ENCODE measurements at places on chromosomes 7 and 10. TPM values are rescaled to one million over a fixed set of nuclear protein-coding genes. Genes with fewer than 3 reads are reported as not detected.

The GRM3 gene
- not detected for total RNA-seq

- no peaks in the 10 kb centered on the region for H3K36me3 ChIP-seq
- no peak for DNase-seq
- peak overlapping the region; percentile 90 for H3K4me3 ChIP-seq
- H3K4me1 ChIP-seq, result peaks cover 28% of the 10 kb centered on the region
These were observed 3.2 kb downstream of the MAFK start for GRCh38 chr7:1533547-1534329.

The PRDX3 gene
- total RNA-seq, result 16.4 TPM

- no peak for DNase-seq
- peaks cover 9% of the 10 kb centered on the region for H3K27me3 ChIP-seq
- no peak overlapping the region for H3K4me3 ChIP-seq
- H3K36me3 ChIP-seq, result no peaks in the 10 kb centered on the region
- no peak overlapping the region for H3K27ac ChIP-seq
These were observed 142.5 kb downstream of the WDR37 start for GRCh38 chr10:1198453-1199344.

DNA sequence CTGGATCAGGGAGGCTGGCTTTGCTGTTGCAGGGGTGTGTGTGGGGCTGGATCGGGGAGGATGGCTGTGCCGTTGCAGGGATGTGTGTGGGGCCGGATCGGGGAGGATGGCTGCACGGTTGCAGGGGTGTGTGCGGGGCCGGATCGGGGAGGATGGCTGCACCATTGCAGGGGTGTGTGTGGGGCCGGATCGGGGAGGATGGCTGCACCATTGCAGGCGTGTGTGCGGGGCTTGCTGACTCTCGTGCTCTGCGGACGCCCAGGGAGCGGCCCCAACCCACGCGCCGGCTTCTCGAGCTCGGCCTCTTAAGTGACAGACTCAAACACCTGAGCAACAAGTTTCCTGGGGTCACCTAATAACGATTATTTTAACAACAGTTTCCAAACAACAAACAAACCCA lies 518.2 kb downstream of the DNAJB6 start:
- peaks cover 8% of the 10 kb centered on the region for H3K4me1 ChIP-seq
- DNase-seq, result no peak
- no peak overlapping the region for H3K27ac ChIP-seq

GRCh38 chr7:128307061-128307460 lies 36.6 kb downstream of the RBM28 start:
- no peak overlapping the region for H3K27ac ChIP-seq
- no peak for DNase-seq
- H3K4me1 ChIP-seq, result peaks cover 6% of the 10 kb centered on the region
- no peak overlapping the region for H3K4me3 ChIP-seq
- H3K36me3 ChIP-seq, result peaks cover 12% of the 10 kb centered on the region
- no peaks in the 10 kb centered on the region for H3K27me3 ChIP-seq

The TNPO3 gene
- total RNA-seq, result 29.1 TPM

DNA sequence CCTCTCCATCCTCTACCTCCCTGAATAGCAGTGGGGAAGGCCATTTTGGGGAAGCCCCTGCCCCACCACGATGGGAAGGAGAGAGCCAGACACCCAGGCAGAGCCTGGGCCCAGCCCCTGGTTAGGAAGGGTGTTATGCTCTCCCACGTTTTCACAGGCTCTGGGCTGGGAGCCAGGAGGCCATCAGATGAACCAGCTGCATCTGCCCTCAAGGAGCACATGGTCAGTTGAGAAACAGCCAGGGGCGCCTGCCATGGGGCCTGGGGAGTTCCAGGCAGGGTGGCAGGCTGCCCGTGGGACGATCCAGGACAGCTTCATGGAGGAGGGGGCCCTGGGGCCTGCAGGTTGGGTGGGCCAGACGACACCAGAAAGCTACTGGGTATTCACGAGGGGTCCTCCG lies 47.5 kb downstream of the CAMK2B start:
- DNase-seq, result peak; percentile 2
- no peaks in the 10 kb centered on the region for H3K36me3 ChIP-seq
- no peak overlapping the region for H3K27ac ChIP-seq
- H3K4me1 ChIP-seq, result no peaks in the 10 kb centered on the region
- peaks cover 25% of the 10 kb centered on the region for H3K27me3 ChIP-seq

- H3K4me3 ChIP-seq, result no peak overlapping the region
- peaks cover 2% of the 10 kb centered on the region for H3K36me3 ChIP-seq
- no peaks in the 10 kb centered on the region for H3K27me3 ChIP-seq
- H3K27ac ChIP-seq, result no peak overlapping the region
- peaks cover 8% of the 10 kb centered on the region for H3K4me1 ChIP-seq
- DNase-seq, result no peak
These were observed 20.1 kb downstream of the ANK3 start for GRCh38 chr10:60369547-60369930.

DNA sequence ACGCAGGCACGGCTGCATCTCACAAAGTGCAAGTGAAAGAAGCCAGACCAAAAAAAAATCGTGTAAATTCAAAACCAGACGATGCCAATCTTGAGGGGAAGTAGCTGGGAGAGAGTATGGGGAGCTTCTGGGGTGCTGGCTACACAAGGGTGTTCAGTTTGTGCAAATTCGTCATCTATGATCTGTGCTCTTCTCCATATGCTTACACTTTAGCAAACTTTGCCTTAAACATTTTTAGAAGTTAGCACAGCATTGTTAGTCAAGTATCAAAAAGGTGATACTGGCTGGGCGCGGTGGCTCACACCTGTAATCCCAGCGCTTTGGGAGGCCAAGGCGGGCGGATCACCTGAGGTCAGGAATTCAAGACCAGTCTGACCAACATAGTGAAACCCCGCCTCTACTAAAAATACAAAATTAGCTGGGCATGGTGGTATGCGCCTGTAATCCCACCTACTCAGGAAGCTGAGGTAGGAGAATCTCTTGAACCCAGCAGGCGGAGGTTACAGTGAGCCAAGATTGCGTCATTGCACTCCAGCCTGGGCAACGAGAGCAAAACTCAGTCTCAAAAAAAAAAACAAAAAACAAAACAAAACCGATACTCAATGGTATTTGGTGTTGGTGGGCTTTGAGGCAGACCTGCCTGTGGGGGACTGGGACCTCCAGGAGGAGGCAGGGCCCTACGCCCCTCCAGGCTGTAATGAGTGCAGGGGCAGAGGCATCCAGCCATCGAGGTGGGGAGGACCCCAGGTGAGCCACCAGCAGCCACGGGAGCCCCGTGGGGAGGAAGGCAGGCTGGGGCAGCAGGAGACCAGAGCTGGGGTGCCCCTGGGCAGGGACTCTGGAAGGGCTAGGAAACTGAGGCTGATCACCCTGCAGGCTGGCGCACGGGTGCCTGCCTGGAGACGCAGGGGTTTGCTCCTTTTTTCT lies 150.0 kb downstream of the PRKAG2 start:
- H3K4me1 ChIP-seq, result peaks cover 16% of the 10 kb centered on the region
- peak overlapping the region; percentile 47 for H3K27ac ChIP-seq
- no peak overlapping the region for H3K4me3 ChIP-seq
- no peaks in the 10 kb centered on the region for H3K36me3 ChIP-seq
- no peak for DNase-seq

The EGR2 gene
- total RNA-seq, result 4.8 TPM

The TEX36 gene
- total RNA-seq, result not detected

- H3K36me3 ChIP-seq, result peaks cover 2% of the 10 kb centered on the region
- H3K27me3 ChIP-seq, result no peaks in the 10 kb centered on the region
- DNase-seq, result no peak
- H3K4me3 ChIP-seq, result no peak overlapping the region
- H3K27ac ChIP-seq, result no peak overlapping the region
- H3K4me1 ChIP-seq, result no peaks in the 10 kb centered on the region
These were observed 12.9 kb upstream of the ZNF736 start for GRCh38 chr7:64300641-64301405.

- no peaks in the 10 kb centered on the region for H3K36me3 ChIP-seq
- DNase-seq, result no peak
- H3K27me3 ChIP-seq, result no peaks in the 10 kb centered on the region
- peak overlapping the region; percentile 24 for H3K27ac ChIP-seq
- no peak overlapping the region for H3K4me3 ChIP-seq
These were observed 14.1 kb upstream of the MYPN start for GRCh38 chr10:68095153-68095552.

- H3K27me3 ChIP-seq, result no peaks in the 10 kb centered on the region
- peaks cover 6% of the 10 kb centered on the region for H3K36me3 ChIP-seq
- H3K27ac ChIP-seq, result peak overlapping the region; percentile 51
- H3K4me3 ChIP-seq, result no peak overlapping the region
These were observed 15.1 kb downstream of the ZNF800 start for GRCh38 chr7:127377425-127377824.

All from T-helper 17 cell (primary cell).